ENCODE measurements at places on chromosomes 4 and X.

DNA sequence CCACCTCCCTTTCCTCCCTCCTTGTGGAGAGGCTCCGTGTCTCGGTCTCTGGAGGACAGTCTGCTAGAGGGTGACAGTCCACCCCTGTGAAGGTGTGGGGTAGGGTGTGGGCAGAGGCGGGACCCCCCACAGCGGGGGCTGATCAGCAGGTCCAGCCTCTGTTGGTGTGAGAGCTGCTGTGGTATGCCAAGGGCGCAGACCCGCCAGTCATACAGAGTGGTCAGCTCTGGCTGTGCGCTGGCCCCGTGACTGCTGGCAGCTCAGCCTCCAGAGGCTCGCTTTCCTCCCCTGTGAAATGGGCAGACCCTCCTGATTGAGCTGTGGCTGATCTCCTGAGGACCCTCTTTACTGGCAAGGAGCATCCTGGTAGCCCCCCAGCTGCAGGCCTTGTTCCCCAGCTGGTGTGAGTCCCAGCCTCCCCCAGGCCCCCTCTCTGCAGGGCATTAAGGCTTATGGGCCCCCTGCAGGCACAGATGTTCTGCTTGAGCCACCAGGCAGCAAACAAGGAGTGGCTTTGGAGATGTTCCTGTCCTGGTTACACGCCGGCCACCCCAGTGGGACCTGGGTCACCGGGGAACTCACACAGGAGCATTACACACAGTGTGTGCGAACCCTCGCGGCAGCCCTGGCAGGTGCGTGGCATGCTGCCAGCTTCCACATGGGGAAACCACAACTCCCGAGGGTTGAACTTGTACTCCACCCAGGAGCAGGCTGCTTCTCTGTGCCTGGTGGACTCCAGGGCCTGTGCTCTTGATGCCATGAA lies 76.8 kb downstream of the PPP2R2C start:
- no peak overlapping the region for H3K4me3 ChIP-seq
- no peak for DNase-seq
- no peaks in the 10 kb centered on the region for H3K36me3 ChIP-seq

DNA sequence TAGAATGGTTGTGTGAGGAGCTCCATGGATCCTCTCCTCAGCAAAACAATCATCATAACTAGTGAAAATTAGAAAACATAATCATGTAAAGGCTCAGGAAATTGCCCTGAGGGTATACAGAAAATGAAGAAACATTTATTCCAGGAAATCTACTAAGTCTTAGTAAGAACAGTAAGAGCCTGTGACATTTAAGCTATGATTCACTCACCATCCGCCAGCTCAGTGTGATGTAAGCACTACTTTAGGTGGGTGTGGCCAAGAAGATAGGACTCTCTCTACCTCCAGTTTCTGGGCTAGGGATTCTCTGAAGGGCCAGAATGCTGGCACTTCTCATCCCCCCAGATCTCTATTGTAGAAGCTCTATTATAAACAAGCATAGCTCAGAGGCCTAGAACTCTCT lies 147.5 kb downstream of the DLG3 start:
- no peaks in the 10 kb centered on the region for H3K4me1 ChIP-seq
- H3K4me3 ChIP-seq: no peak overlapping the region
- no peak for DNase-seq

- no peak overlapping the region for H3K4me3 ChIP-seq
- peak overlapping the region; percentile 74 for H3K27ac ChIP-seq
- no peaks in the 10 kb centered on the region for H3K27me3 ChIP-seq
- H3K36me3 ChIP-seq: peaks cover 7% of the 10 kb centered on the region
- H3K4me1 ChIP-seq: peaks cover 97% of the 10 kb centered on the region
- no peak for DNase-seq
Observed at GRCh38 chr4:40227284-40227683, 30.5 kb downstream of the RHOH start.

GRCh38 chrX:12866451-12867377 lies at the start of gene TLR7:
TSS of gene TLR7 (plus strand) at chrX:12867072. CDS start at chrX:12867579, 507 bp downstream.
- no peaks in the 10 kb centered on the region for H3K36me3 ChIP-seq
- DNase-seq: no peak
- no peaks in the 10 kb centered on the region for H3K4me1 ChIP-seq
- H3K27me3 ChIP-seq: no peaks in the 10 kb centered on the region
- no peak within 1 kb of the TSS for H3K4me3 ChIP-seq

GRCh38 chr4:74933562-74934015 lies 673 bp downstream of the PARM1 start:
- DNase-seq: no peak
- no peaks in the 10 kb centered on the region for H3K27me3 ChIP-seq
- no peaks in the 10 kb centered on the region for H3K4me1 ChIP-seq

GRCh38 chrX:9578083-9578779 lies 113.4 kb downstream of the TBL1X start:
- no peaks in the 10 kb centered on the region for H3K4me1 ChIP-seq
- DNase-seq: no peak
- H3K27me3 ChIP-seq: no peaks in the 10 kb centered on the region
- H3K27ac ChIP-seq: no peak overlapping the region
- H3K4me3 ChIP-seq: no peak overlapping the region
